ENCODE measurements at places on chromosomes 3 and 15. TPM values are rescaled to one million over a fixed set of nuclear protein-coding genes. Genes with fewer than 3 reads are reported as not detected.

DNA sequence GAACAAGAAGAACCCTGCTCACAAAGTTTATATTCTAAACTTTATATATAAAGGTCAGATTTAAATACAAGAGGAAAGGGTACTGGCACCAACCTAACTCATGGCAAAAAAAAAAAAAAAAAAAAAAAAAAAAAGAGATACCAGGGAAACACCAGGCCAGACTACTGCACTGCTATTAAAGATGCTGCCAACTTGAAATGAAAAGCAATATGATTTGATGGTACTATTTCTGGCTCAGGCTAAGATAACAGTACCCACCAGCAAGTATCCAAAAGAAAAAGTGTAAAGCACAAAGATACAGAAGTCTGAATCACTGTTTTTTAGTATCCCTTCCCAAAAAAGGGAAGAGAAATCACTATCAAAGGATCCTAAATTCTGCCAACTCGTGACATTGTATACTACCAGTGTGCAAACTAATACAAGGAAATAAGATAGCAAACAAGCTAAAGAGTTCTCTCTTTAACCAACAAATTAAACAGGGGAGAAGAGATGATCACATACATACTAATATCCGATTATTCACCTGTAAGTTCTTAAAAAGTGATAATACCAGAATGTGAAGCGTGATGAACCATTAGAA lies 28.4 kb downstream of the PEAK1 start:
- DNase-seq: no peak

Gene LOXL1
- total RNA-seq: 35.8 TPM

GRCh38 chr3:179309225-179310078 lies 13.4 kb upstream of the ZNF639 start:
- DNase-seq: no peak

DNA sequence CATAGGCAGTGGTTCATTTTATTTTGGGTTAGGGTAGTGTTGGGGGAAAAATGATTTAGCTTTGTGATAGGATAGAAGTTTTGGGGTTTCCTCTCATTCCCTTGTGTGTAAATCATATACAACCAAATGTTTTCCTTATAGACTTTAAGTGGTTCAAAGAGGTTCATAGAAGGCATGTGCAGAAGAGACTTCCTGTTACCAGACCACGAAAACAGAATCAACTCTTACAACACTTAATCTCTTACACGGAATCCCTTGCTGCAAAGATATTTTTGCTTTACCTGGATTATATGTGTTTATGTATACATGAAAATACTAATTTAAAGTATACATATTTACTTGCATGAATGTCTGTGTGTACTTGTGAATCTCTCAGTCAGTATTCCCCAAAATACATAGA lies 2.9 kb downstream of the TMOD2 start:
- no peak for DNase-seq

Gene CRABP1
- total RNA-seq: not detected

DNA sequence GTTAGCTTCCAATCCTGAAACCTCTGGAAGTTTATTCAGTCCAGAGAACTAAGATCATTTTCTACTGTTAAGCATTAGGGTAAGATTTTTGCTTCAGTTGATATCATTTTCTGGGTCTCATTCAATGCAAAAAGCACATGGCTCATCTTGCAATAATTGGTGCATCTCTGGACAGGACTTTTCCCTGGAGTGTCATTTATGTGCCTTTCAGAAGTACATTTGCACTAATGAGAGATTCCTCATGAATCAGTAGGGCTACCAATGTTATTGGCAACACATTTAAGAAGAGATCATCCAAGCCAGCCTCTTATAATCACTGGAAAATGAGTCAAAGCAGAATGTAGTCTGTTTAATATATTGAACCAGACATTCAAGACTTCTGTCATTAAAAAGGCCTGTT lies 224.2 kb upstream of the CHRNA7 start:
- no peak for DNase-seq

Gene GOLGA8M
- not detected for total RNA-seq

Gene GCNT3
- total RNA-seq: 0.52 TPM

- no peak for DNase-seq
Observed at GRCh38 chr3:32613183-32613582, 42.5 kb upstream of the DYNC1LI1 start.

Gene ZDHHC3
- 107 TPM for total RNA-seq

- DNase-seq: no peak
Observed at GRCh38 chr15:61200626-61201025, 28.5 kb downstream of the RORA start.

Gene MORC1
- total RNA-seq: not detected

Gene TMEM87A
- total RNA-seq: 43.9 TPM

Gene FAM219B
- total RNA-seq: 41.8 TPM

Gene CLDN18
- not detected for total RNA-seq

Gene ZNF774
- total RNA-seq: 6.2 TPM

Gene GOLIM4
- total RNA-seq: 10.9 TPM

- DNase-seq: no peak
Observed at GRCh38 chr3:145900056-145900829, 260.7 kb downstream of the PLOD2 start.

Gene ANKRD34C
- total RNA-seq: not detected

GRCh38 chr3:11662392-11662990 lies 18.8 kb upstream of the VGLL4 start:
- DNase-seq: no peak
